NCI-H226 (cell line): ENCODE measurements at places on chromosomes 7 and 10.

GRCh38 chr10:82674036-82674435 lies 799.0 kb downstream of the NRG3 start:
- no peak for DNase-seq

DNA sequence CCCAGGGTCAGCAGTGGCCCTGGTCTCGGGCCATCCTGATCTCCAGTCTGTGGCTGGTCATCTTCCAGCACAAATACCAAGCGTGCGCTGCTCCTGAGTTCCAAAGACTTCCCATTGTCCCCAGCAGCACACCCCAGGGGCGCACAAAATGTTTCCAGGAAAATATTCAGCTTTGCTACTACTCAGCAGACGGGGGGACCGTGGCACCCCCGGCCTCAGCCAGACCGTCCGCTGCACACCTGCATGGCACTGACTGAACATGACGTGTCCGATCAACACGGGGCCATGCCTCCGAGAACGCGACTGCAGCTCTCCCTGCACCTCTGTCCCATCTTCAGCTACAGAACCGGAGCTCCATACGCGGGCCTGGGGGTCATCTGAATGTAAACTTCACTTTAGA lies 9.6 kb upstream of the INSIG1 start:
- DNase-seq, result no peak

GRCh38 chr7:132381742-132382472 lies 194.4 kb downstream of the PLXNA4 start:
- DNase-seq, result no peak

DNA sequence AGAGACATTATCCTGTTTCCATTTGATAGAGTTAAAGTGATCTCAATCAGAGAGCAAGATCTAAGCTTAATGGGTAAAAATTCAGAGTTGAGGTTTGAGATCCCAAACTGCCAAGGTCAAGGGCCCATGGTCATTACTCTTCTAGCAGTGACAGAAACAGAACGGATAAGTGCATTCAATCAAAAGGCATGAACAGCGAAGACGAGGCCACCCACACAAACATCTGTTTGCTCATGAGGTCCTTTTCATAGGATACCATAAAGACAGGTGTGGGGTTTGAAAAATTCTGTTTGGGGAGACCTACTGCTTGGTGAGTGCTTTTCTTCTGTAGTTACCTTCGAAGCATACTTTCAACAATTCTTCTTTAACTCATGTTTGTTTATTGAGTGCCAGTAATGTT lies 58.3 kb downstream of the SEMA3C start:
- DNase-seq, result no peak

DNA sequence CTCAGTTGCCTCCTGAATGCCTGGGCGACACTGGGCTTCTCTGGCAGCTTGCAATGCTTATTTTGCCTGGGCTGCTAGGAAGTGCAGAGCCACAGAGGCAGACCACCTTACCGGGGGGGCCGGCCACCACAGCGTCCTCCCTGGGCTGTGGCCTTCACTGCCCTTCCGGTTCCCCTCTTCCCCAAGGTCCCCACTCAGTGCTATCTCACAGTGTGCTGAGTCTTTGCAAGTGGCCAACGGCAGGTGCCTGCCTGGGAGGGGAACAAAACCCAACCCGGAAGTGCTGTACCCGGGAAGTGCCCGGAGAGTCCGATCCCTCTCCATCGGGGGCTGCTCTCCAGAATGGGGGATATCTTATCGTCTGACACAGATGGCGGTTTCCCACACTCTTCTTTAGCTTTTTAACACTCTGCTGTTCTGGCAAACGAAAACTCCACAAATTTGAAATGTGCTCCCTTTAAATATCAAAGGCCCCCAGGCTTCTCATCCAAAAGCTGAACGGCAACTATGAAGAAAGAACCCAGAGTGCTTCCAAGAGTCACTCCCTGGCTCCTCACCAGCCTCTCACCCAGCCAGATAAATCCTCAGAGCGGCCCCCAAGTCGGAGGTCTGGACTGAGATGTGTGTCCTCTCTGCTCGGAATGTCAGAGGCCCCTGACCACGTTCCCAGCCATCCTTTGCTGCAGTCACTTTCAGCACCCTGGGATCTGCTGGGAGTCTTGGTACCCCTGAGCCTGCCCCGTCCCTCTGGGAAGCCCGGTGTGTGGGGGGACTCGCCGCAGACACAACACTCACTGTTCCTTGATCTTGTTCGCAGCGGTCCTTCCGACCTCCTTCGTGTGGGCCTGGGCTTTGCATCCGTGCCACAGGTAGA lies 165.1 kb downstream of the SVIL start:
- no peak for DNase-seq

- no peak for DNase-seq
Observed at GRCh38 chr10:11057994-11058393, 40.3 kb downstream of the CELF2 start.

DNA sequence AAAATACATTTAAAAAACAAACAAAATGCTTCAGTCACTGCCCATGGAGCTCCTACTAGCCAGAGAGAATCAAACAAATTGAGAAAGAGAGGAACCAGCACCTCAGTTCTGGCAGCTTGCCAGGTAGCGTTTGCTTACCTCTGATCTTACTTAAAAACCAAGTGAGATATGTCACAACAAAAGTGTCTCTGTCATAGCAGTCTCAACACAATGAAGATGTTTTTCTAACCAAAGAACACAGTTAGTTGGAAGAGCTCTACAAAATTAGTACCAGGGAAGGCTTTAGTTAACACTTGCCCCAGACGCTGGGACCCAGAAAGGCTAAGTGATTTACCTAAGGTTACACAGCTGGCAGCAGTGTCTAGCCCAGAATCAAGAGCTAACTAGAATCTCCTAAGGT lies 3.4 kb downstream of the DOCK4 start:
- no peak for DNase-seq

DNA sequence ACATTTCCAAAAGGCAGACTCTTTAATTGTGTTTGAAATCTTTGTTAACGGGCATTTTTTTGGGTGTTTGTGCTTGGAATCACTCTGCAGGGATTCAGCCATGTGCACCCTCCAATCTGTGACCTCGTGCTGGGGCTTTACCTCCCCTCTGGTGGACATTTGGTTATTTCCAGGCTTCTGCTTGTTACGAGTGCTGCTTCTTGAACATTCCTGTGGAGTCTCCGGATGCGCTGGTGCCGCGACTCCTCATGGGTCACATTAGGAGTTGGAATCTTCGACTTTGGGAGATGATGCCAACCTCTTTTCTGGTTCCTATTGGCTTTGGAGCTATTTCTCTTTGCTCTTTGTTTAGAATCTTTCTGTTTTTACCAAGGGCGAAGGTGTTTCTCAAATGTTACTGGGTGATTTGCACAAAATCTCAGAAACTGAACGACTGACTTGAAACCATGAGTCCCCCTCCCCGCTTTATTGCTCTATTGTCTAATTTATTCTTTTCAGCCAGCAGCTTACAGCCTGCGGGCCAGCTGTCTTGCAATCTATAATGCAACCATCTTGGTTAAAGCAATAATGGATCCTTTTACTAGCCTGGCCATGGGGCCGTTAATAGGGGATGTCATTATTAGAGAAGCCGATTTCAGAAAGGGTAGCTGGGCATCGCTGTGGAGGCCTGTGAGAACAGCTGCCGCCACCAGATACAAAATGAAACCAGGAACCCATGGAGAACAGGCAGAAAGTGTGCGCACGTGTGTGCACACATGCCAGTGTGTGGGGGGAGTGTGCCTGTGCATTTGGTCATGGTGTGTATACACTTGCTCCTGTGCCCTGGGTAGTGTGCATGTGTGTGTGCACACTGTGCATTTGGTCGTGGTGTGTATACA lies 9.9 kb upstream of the DPYSL4 start:
- no peak for DNase-seq
